ENCODE measurements at places on chromosomes 7 and 10.

GRCh38 chr10:63719226-63719856, 198.1 kb downstream of the REEP3 start:
- DNase-seq = no peak

- no peak for DNase-seq
These were observed 94.2 kb upstream of the PRKCQ start for GRCh38 chr10:6674291-6674690.

GRCh38 chr7:378041-378420, 88.1 kb downstream of the FOXL3 start:
- DNase-seq = no peak

DNA sequence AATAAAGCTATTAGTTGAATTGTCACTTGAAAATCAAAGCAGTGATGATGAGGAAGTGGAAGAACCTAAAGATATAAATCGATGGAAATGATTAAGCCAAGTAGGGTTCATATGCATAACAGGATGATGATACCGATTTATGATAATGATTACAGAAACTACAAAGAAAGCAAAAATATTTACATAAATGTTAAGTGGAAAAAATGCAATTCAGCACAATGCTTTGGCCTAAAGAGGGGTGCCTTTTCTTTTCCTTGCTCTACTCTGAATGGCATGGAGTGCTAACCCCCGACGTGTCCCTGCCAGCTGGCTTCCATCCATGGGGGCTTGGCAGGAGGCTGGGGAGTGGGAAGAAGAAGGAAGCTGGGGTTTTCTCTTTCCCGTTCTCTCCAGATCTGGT, 240.3 kb downstream of the GATA3 start:
- no peak for DNase-seq

- DNase-seq = peak; percentile 85
These were observed 55.8 kb downstream of the RBM17 start for GRCh38 chr10:6144406-6145165.

- DNase-seq = no peak
These were observed 333.1 kb downstream of the DNAJB6 start for GRCh38 chr7:157669768-157670351.

DNA sequence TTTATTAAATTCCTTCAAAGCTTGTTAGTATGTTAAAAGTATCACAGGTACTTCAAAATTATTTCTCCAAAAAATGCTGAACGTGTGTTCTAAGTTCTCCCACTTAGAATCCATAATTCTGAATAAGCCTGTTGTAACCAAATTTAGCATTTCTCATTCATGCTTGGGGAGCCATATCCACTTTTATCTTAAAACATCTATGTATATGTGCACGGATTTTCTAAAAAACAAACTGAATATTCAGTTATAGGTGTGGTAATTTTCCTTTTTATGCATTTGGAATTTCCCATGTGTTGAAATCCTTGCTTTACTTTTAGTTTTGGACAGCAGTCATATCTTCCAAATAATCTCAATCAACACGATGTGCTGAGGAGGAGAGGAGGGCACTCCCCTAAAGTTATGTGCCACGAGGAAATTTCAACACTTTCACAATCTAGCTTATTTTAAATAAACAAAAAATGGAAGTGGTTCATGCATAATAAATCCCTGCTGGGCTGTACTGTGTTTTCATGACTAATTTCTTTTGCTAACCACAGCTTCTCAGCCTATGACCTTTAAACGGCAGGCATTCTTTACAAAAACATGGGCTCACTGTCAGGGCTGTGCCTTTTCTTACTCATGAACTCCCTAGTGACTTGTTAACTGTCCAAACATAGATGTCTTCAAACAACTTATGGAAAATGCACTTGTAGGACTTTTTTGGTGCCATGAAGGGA, 380.3 kb upstream of the SEMA3C start:
- DNase-seq = no peak

DNA sequence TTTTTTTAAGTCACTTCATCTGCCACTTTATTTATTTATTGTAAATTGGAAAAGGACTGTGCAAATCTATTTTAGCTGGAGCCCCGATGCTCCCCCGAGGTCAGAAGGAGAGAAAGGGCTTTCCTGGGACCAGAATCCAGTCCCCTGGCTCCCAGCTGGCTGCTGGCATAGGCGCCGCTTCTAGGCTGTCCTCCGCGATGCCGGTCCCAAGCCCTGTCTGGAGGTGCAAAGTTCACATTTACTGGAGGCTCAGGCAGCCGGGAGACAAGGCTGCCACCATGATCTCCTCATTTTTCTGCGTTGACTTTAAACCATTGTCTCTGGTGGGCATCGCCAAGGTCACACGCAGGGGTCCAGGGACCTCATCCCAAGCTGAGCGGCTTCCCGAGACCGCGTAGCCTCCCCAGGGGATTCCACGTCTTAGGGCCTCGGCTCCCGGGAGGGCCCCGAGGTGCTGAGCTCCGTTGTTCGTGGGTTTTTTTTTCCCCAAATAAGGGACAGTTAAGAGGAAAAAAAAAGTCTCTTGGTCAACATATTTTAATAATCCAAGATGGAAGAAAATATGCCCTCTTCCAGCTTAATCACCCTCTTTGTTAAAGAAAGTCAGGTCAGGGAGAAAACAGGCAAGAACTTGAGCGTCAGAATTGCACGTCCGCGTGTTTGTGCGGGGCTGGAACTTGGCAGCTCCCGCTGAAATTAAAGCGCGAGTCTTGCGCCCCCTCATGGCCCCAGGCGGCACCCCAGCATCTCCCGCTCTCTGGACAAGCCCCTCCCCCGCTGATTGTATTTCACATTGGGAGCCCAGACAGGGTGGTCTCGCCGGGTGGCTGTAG, 11.9 kb downstream of the RGR start:
- DNase-seq = peak; percentile 46

DNA sequence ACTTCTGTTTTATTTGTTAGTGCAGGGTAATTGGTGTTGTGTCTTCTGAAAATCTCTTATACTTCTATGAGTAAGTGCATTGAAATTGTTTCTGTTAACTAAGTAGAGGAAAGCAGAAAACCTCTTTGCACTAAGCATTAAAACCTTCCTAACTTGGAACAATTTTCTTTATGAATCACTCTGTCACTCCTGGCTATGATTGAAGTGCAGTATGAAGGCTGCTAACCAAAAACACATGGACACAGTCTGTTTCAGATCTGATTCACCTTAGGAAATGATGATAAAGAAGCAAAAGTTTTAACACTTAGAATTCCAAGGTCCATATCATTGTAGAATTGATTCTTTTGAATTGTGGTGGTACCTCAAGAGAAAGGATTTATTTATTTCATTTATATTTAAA, 41.9 kb downstream of the MET start:
- DNase-seq = no peak

- DNase-seq = no peak
These were observed 78.7 kb downstream of the CLEC2L start for GRCh38 chr7:139602143-139602722.

DNA sequence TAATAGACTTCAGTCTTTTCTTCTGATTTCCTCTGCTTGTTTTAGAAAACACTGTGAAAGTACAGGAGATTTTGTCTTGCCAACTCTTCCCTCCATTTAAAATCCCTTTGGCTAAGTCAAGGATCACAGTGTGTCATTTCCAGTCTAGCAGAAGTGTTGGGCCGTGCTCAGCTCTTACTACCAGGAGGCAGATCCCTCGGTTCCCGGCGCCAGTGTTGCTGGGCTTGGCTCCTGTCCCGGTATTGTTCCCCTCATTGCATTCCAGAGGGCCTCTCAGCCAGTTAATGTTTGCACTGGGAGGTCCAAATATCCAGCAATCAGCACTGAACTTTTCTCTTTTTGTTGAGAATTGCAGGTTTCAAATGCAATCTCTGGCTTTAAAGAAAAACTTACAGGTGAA, 612.1 kb upstream of the MGMT start:
- DNase-seq = no peak

DNA sequence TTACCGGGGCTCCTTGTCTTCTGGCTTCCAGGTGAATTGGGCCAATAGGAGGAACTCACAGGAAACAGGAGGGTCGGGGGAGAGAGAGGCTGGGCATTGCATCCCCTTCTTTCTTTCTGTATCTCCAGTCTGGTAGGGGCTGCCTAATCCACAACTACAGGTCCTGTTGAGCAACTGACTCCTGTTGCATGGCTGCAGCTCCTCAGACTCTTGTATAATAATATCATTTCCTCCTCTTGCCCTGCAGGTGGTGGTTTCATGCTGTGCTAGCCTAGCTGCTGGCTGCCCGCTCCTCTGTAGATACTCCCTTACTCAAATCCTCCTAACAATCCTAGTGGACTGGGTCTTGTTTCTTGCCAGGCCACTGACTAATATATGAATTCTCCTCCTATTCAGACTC, 276.5 kb upstream of the SMIM30 start:
- DNase-seq = no peak

- no peak for DNase-seq
These were observed 1.7 kb upstream of the CFAP43 start for GRCh38 chr10:104233817-104234216.

GRCh38 chr10:122419016-122419415, 35.4 kb upstream of the ARMS2 start:
- no peak for DNase-seq

DNA sequence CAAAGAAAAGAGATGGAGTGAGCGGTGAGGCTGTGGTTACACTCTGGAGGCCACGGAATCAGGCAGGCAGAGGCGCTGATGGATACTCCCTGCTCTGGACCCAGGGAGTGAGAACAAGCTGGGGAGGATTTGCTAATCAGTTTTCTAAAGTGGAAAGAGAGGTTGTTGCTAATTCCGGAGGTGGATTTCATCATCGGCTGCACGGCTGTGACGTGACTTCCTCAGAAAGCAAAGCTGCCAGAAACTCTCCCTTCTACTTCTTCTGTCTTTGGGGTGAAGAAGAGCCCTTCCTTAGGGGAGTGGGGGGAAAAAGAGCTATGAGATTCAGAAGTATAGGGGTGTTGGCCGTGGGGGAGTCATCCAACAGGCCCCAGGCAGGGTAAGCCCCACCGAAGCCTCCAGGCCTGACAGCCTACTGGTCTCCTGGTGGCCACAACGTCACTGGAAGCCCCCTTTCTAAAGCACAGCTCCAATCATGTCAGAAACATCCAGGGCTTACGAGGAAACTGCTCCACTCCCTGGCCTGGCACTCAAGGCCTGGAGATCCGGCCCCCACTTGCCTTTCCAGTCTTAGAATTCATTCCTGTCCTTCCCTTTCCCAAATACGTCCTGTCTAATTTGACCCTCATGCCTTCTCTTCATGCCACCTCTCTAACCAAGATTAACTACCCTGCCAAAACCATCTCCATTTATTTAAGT, 114.5 kb downstream of the HIP1 start:
- DNase-seq = no peak

GRCh38 chr7:30869794-30870611, 41.6 kb upstream of the AQP1 start:
- no peak for DNase-seq

DNA sequence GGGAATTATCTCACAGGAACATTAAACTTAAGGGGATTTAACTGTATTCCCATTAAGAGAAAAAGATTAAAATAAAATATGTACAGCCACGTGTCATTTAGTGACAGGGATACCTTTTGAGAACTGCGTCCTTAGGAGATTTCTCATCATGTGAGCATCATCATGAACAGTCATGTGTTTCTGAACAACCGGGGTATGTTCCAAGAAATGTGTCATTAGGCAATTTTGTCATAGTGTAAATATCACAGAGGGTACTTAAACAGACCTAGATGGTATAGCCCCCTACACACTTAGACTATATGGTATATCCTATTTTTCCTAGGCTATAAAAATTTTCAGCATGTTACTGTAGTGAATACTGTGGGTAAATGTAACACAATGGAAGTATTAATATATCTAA, 840.3 kb downstream of the CNTNAP2 start:
- DNase-seq = no peak

GRCh38 chr7:150451833-150452461, 1.5 kb downstream of the GIMAP8 start:
- peak; percentile 17 for DNase-seq

- DNase-seq = no peak
These were observed 26.8 kb downstream of the PROSER2 start for GRCh38 chr10:11849911-11850310.

DNA sequence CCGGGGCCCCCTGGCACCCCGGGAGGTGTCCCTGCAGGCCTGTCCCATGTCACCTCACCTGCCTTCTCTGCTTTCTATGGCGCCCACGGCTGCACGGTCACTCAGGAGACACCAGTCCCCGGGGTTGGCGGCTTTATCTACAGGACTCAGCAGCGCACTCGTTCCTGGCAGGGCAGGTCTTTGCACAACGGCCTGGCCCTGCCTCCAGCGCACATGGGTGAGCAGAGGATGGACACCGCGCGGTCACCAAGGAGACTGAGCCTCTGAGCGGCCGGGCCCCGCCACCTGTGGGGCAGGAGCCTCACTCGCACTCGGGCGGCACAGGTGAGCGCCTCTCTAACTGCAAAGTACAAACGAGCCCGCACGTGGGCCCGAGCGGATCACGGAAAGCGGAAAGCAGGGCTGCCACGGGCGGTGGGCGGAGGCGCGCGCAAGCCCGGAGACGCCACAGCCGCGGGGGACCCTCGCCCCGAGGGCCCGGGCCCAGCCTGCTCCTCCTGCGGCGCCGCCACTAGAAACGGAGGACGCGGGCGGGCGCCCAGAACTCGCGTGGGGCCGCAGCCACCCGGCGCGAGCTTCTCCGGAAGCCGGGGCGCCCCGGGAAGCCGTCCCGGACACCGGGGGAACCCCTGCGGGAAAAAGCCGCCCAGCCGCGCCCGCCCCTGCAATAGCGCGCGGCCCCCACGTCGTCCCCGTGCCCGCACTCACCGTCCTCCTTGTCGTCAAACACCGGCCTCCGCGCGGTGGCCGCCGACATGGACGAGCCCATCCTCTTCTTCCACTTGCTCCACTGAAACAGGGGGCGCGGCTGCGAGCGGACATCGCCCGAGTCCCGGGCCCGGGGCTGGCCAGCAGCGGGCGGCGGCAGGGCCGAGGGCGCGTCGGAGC, 642 bp downstream of the STK32C start:
- no peak for DNase-seq

- no peak for DNase-seq
These were observed 79.1 kb downstream of the CCSER2 start for GRCh38 chr10:84407388-84408049.

DNA sequence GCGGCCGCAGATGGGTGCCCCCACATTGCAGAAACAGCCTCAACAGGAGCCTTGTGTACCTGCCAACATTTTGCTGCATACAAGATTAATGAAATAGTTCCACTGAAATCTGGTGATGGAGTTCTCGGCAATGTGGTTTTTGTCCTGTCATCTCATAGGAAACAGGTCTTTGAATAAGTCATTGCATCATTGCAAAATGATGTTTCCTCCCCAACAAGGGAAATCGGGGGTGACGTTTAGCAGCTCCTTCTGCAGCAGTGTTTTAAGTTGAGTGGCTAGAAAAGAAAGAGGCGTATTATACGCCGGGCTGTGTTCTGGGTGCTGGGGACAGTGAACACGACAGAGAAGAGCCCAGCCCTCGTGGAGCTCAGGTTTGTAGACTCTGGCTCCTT, 177.0 kb downstream of the PRKAG2 start:
- no peak for DNase-seq

GRCh38 chr7:152145853-152146466, 120.5 kb downstream of the GALNT11 start:
- DNase-seq = no peak

All from stimulated activated CD4-positive, alpha-beta T cell treated with anti-CD3 and anti-CD28 coated beads, Interleukin-12 subunit alpha, Interleukin-12 subunit beta, amount 100 ng/mL, for 48 hours (primary cell).